ENCODE measurements at places on chromosomes 7 and 10.
A peak's percentile ranks its signal among the peaks of the same experiment; 100 is the strongest.

DNA sequence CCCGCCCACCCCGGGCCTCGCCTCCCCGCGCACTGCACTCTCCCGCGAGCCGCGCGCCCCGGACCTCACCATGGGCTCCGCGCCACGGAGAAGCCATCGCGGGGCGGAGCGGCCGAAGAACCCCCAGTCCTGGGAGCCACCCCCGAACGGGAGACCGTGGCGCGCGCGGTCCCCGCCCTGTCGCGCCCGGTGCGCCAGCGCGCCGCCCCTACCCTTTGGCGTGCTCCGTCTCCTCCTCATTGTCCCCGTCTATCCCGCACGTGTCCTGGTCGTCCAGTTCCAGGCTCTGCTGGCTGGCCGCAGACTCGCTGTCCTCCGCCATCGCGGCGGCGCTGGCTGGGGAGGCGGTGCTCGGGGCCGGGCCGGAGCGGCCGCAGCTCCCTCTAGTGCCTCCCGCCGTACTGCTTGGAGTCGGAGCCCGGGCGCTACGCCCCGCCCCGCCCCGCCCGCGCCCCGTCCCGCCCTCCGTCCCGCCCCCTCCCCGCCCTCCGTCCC lies at the start of gene NMT2:
NMT2 (minus strand) TSS at position 403 of the 495 bp plus-strand sequence; CDS start at position 322, 81 bp downstream.
- peak; percentile 92 for DNase-seq

- DNase-seq: no peak
Observed at GRCh38 chr7:119919986-119920385, 353.0 kb upstream of the KCND2 start.

- no peak for DNase-seq
Observed at GRCh38 chr10:124345521-124345920, 73.2 kb downstream of the OAT start.

DNA sequence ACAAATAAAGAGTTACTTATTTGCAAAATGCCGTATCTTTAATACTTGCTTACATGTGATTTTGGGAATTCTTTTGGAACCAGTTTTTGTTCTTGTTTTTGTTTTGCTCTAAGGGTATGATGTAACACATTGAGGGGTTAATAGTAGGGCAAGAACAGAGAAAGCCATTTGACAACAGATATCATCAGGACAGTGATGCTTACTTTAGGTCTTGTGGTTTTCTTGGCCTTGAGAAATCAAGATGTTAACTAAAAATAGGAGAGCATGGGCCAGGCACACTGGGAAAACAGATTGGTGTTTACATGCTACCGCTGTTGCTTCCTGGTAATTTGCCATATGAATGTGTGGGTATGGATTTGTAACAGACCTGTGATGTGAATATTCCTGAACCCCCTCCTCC lies 3.7 kb downstream of the SAMD8 start:
- no peak for DNase-seq

DNA sequence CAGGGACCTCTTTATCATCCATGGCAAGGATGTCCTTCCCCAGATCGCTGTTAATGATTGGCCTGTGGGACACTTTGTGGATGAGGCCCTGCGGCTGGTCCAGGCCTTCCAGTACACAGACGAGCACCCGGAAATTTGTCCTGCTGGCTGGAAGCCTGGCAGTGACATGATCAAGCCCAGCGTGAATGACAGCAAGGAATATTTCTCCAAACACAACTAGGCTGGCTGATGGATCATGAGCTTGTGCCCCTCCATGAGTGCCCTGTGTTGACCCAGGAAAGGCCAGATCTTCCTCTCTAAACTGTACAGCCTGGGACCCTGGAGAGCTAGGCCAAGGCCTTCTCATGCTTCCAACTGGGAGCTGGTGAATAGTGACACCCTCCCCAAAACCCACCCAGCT lies 124.1 kb downstream of the CUL2 start:
- no peak for DNase-seq

DNA sequence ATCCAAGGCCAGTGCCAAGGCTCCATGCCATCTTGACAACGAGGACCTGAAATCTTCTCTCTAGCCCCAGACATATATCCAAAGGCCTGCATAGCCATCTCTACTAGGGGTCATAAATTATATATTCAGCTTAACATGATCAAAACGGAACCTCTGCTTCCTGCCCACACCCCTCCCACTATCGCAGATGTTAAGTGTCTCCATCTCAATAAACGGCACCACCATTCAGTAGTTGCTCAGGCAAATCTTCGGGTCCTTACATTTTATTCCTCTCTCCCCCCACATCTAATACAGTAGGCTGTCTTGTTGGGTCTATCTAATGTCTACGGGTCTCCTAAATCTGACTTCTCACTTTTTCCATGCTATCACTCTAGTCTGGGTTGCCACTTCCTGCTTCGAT lies 201.1 kb upstream of the PLXNA4 start:
- no peak for DNase-seq

DNA sequence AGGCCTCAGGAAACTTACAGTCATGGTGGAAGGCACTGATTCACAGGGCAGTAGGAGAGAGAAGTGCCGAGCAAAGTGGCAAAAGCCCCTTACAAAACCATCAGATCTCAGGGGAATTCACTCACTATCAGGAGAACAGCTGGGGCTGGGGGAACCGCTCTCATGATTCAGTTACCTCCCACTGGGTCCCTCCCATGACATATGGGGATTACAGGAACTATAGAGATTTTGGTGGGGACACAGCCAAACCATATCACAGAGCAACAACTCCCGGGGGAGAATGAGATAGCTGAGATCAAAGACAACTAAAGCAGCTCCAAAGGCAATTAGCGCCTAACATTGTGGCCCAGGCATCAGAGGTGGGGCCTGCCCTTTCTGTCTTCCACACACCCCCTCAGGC lies 85.4 kb upstream of the VOPP1 start:
- DNase-seq: no peak

GRCh38 chr7:132028144-132028920 lies 471.9 kb upstream of the PODXL start:
- no peak for DNase-seq

GRCh38 chr10:86389441-86390193 lies 23.0 kb upstream of the GRID1 start:
- DNase-seq: peak; percentile 82

DNA sequence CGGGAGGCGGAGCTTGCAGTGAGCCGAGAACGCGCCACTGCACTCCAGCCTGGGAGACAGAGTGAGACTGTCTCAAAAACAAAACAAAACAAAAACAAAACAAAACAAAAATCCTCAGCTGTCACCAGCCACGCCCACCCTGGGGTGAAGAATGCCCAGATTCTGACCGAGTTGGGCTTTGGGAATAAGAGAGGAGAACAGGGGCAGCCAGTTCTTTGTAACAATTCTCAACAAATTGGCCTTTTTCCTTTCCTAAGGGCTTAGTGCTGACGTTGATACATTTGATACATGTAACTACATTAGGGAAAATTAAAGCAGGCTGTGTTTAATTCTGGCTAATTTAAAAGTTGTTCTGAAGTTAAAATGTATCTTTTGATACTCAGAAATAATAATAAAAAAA lies 121.0 kb downstream of the EPC1 start:
- no peak for DNase-seq

GRCh38 chr7:24572393-24572996 lies 757 bp upstream of the PALS2 start:
- peak; percentile 87 for DNase-seq

DNA sequence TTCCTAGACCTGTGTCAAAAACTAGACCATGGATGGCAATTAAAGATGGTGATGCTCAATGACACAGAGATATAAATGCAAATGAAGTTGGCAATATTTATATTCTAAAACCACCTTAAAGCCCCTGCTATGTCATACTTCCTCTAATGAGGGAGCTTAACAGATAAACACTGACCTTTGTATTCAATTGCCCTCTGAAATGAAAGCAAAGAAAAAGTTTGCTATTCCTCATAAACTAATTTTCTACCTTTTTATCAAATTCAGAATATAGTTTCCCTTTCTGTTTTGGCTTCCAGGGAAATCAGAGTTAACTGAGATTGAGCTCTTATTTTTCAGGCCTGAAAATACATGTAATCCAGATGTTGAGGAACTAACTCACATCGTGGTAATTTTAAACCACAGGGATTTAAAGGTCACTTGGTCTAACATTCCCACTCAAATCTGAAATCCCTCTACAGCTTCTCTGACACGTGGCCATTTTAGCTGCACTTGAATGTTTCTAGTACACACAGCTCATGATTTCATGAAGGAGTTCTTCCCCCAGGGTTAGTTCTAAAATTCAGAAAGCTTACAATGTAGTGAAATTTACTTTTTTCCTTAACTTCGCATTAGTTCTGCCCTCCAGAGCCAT lies 37.9 kb upstream of the ABCB5 start:
- no peak for DNase-seq

DNA sequence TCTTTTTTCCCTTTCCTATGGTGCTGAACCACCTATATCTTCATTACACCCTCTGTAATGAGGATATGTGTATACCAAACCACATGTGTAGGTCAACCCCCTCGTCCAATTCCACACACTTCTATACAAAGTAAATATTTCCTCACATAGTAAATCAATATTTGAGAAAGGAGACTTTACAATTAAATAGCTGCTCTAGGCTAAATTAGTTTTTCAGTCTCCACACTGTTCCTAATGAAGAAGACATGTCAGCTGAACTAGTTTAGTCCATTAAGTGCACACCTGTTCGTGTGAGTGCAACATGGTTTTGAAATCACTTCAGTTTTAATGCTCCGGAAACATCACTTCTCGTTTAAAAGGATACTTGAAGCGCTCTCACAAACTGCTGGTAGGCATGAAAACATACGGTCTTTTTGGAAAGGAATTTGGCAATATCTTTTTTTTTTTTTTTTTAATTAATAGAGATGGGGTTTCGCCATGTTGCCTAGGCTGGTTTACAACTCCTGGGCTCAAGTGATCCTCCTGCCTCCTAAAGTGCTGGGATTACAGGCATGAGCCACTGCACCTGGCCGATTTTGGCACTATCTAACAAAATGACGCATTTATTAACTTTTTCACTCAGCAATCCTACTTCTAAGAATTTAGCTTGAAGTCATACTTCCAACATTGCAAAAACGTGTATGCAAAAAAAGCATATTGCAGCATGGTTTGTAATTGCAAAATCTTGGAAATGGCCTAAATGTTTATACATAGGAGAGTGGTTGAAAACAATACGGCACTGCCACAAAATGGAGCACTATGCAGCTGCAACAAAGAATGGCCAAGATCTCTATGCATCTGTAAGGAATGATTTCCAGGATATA lies 2.1 kb upstream of the XRCC2 start:
- DNase-seq: no peak

GRCh38 chr10:131141645-131142516 lies 169.6 kb downstream of the TCERG1L start:
- peak; percentile 28 for DNase-seq

DNA sequence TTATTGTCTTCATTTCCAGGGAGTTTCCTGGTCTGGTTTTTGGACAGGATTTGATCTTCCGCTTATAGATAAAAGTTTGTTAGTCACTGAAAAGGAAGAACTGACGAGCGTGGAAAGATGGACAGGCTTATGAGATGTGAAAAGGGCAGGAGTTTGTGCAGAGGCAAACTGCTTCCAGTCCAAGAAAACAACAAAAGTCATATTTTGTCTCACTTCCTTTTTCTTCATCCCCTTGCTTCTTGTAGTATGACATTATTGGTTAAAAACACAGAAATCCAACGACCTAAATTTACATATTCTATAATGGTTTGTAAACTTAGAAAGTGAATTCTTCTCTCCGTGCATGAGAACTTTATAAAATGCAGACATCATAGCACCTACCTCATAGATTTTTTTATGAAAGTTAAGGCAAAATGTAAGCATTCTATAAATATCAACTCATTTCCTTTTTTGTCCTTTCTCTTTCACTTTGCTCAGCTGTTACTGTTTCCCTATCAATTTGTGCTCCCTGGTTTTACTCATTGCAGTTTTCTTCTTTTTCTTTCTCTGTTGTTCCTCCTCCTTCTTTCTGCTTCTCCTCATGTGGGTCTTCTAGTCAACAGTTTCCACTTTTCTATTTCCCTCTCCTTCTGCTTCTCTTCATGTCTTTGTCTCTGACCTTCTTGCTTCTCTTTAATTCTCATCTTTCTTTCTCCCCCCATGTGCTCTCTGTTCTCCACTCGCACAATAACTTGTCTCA lies 370.2 kb downstream of the ARL4A start:
- no peak for DNase-seq

DNA sequence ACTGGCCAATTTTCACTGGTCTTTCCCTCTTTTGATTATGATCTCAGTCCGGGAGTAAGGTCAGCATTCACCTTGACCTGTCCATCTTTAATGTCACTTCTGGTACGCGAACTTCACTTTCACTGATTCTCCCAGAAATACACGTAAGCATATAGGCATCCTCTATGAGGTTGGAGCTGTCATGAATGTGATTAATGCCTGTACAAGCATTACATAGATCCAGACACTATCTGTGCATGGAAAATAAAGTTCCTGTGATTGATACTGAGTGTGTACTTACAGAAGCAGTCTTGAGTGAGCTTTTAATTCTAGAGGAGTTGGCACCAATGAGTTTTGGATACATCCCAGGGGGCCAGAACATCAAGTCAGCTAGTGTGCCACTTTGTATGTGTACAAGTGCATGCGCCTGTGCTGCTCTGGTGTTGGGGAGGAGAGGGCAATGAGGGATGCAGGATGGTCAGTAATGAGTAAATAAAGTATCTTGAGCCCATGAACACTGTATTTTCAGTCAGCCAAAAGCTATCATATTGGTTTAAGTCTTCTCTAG lies 6.0 kb downstream of the PTPRZ1 start:
- no peak for DNase-seq

- DNase-seq: no peak
Observed at GRCh38 chr7:43849047-43849446, 20.3 kb downstream of the MRPS24 start.

DNA sequence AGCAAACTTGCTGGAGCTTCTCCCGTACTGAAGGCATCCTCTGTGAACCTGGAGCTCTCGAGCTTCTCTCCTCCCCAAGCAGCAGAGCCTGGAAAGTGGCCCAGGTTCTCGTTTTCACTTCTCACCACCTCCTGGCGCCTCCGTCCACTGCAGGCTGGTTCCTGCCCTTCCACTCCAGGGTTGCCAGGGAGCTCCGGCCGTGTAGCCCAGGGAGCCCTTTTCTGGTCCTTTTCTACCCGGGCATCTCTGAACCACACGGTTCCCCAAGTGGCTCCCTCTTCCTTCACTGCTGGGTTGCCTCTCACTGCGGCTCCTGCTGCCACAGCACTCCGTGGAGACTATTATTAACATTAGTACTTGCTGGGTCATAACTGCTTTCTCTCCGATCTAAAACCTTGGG lies 208.6 kb upstream of the PPP2R2D start:
- no peak for DNase-seq

DNA sequence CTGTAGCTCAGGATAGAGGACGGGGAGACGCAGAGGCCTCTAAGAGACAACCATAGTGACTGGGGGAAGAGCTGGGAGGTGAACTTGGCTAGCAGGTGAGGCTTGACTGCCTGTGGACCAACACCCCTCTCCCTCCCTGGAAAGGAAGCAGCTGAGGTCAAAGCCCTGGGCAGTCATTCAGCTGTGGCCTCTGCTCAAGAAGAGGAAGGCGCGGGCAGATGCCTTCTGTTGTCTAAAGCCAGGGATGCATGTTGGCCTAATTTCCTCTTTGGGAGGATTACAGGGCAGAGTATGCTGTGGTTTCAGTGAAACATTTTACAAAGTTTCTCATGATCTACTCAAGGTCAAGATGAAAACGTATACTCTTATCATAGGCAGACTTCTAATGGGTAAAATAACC lies 327.1 kb downstream of the PRPF18 start:
- peak; percentile 36 for DNase-seq

Measured in retina (tissue), 1 donor.